Hematopoietic multipotent progenitor cell treated with erythropoietin and hydrocortisone succinate and interleukin-3 and kit ligand, for 15 days (in vitro differentiated cells): ENCODE measurements at places on chromosomes 3 and 15.
A peak's percentile ranks its signal among the peaks of the same experiment; 100 is the strongest.

DNA sequence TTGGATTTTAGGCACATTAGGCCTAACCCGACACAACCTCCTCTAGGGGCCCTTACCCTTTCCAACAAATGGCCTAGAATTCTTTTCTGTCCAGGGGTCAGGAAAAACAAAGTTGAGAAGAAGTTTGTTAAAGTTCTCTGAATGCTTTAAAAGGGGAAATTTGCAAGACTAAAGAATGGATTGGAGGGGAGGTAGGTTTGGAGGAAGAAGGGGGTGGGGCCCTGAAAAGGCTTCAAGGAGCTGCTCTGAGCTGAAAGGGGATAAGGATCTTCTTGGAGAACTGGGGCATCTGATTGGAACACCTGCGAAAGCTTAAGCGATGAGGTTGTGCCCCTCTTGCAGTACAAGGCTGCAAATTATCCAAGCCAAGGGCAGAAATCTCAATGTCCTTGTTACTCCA, 3.9 kb upstream of the SENP2 start:
- DNase-seq: no peak

- no peak for DNase-seq
These were observed 228.5 kb downstream of the CHL1 start for GRCh38 chr3:425079-425478.

GRCh38 chr3:113985541-113985940, 37.7 kb downstream of the ZDHHC23 start:
- DNase-seq: no peak

DNA sequence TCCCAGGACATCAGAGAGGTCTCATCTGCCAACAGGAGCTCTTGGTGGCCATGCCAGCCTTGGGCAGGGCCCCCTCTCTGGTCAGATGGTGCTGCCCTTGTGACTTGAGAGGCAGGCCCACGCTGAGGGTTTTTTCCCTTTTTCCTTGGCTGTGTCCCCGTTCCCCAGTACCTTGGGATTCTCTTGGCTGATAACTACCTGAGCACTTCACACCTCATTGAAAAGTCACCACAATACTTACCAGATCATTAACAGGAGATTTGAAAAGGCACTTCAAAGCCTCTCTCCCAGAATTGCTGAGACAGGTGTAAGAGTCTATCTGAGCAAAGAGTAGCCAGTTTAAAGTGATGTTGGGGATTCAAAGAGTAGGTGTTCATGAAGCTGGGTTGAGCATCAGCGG, 15.1 kb upstream of the TMEM158 start:
- DNase-seq: no peak

- DNase-seq: no peak
These were observed 71.9 kb downstream of the FILIP1L start for GRCh38 chr3:100042166-100042981.

DNA sequence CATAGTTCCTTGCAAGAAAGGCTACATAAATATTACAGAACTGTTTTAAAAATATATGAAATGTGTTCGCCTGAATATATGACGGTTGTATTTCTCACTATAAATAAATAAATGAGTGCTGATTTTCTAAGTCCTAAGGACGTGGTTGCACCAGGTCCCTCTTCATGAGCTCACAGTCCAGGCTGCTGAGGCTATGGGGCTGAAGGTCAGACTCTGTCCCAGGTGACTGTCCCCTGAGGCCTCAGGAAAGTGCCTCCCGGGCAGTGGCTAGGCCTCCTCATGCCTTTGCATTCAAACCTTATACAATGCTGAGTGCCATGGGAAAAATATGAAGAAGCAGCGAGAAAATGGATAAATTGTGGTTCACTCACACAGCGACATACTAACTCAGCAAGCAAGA, 43.5 kb upstream of the SSR3 start:
- DNase-seq: no peak

DNA sequence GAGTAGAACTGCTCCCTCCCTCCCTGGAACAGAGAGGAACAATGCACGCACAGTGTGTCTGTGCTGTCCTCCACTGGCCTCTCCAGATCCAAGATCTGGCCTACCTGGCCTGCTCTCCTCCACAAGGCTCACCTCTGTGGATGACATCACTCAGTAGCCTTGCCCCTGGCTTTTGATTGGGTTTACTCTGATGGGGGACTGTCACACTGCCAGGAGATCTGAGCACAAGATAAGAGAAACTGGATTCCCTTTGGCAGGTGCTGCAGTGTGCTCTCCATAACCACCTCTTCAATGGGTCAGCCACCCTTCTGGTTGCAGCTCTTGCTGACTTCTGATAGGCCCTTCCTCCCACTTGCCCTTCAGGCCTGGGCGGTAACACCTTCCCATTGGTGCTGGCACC, 22.6 kb upstream of the ANO10 start:
- DNase-seq: no peak

GRCh38 chr3:59251869-59252268, 202.0 kb upstream of the CFAP20DC start:
- no peak for DNase-seq

DNA sequence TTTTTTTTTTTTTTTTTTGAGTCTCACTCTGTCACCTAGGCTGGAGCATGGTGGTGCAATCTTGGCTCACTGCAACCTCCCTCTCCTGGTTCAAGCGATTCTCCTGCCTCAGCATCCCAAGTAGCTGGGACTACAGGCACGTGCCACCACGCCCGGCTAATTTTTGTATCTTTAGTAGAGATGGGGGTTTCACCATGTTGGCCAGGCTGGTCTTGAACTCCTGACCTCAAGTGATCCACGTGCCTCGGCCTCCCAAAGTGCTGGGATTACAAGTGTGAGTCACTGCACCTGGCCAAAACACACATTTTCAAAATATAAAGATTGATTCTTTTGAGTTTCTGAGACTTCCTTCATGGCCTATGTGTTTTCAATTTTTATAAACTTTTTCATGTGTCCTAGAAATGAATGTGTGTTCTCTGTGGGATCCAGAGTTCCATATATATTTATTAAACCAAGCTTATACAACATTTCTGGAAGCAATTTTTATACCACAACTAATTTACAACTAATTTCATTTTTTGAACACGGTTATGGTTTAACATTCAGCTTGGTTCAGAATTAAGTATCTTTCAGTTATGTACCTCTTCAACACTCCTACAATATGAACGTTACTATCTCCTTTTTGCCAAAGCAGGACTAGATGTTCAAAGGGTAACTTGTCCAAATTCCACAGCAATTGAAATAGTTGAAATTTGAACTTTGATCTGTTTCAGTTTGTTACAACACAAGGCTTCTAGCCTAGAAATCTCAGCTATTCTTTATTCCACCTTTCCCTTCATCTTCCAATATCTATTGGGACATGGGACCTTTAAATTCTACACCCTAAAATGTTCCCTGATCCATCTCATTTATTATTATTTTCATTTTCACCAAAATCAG, 1.5 kb downstream of the ACAD11 start:
- DNase-seq: no peak

GRCh38 chr15:40282147-40282868, 556 bp downstream of the ANKRD63 start:
- no peak for DNase-seq

DNA sequence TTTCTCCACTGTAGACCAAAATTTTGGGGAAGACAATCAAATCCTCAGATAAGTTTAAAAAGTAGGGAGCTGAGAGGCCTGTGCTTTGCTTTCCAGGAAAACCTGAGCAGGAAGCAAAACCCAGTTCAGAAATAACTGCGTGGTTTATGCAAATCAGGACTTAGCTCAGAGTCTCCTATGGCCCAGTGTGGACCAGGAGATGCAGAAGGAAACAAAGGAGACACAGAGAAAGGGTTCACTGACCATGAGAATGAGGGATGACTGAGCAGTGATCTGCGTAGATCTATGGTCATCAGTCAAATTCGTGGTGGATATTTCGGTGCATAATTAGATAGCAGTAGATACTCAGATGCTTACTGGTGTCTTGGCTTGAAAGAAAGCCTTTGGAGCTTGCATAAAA, 196.6 kb downstream of the TPRG1 start:
- DNase-seq: no peak

GRCh38 chr3:108602935-108603294, 13.4 kb downstream of the DZIP3 start:
- no peak for DNase-seq

- peak; percentile 76 for DNase-seq
These were observed 64.5 kb downstream of the KLHL25 start for GRCh38 chr15:85730001-85730820.

DNA sequence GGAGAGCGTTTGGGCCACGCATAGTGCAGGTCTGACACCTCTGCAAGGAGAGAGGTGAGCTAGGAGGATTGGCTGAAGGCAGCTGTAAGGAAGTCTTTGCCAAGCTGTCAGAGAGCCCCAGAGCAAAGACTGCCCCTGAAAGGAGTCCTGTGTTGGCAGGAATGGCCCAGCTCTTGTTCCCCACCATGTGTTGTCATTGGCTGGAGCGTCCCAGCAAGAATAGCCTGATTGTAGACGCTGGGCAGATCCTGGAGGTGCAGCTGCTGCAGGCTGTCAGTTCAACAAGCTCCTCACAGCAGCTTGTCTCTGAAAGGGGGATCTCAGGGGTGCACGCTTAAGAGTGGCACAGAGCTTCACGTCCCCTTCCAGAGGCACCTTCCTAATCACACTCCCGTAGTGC, 237.6 kb downstream of the FEZF2 start:
- DNase-seq: no peak

GRCh38 chr3:23952646-23953045, 7.6 kb downstream of the NR1D2 start:
- no peak for DNase-seq

DNA sequence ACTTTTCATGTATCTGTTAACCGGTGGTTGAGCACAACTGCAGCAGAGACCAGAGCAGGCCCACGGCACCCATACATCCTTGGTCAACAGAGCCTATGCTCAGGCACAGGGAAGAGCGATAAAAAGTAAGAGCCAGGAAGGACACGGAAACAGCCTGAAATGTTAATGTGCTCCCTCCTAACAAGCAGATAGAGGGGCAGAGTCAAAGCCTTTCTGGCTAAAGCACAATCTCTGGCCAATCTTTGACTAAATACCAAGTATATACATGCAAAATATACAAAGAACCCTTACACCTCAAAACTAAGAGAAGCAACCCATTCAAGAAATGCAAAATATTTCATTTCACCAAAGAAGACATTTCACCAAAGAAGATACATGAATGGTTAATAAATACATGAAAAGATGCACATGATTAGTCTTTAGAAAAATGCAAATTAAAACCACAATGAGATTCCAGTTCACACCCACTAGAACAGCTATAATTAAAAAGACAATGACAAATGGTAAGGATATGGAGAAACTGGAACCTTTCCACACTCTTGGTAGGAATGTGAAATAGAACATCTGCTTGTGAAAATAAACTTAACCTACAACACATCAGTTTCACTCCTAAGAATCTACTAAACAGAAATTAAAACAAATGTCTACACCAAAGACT, 88.0 kb downstream of the OSBPL10 start:
- no peak for DNase-seq

DNA sequence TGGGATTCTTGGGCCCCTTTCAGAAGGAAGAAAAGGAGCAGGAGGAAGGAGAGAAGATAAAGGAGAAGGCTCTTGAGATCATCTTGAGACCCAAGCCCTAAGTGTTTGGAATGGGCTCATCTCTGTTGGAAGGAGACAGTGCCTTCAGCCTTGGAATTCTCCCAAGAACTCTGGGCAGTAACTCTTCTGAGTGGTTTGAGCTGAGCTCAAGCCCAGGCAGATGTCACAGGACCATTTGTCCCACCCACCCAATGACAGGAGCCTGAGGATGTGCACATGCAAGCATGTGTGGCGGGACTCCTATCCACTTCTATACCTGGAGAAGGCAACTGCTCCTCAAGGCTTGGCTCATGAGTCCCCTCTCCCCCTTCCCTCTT, 14.6 kb upstream of the TMEM40 start:
- DNase-seq: no peak

DNA sequence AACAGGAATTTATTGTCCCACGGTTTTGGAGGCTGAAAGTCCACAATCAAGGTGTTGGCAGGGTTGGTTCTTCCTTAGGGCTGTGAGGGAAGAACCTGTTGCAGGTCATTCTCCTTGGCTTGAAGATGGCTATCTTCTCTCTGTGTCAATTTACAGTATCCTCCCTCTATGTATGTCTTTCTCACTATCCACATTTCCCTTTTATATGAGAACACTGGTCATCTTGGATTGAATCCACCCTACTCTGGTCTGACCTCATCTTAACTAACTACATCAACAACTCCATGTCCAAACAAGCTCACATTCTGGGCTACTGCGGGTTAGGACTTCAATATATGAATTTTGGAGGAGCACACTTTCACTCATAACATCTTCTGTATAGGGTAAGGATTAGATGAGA, 61.9 kb downstream of the CLDN1 start:
- no peak for DNase-seq

- no peak for DNase-seq
These were observed 29.3 kb downstream of the RFTN1 start for GRCh38 chr3:16484216-16484615.

- DNase-seq: no peak
These were observed 524.7 kb downstream of the NAALADL2 start for GRCh38 chr3:175383813-175384212.

GRCh38 chr3:123432832-123433523, 15.9 kb downstream of the ADCY5 start:
- DNase-seq: no peak

DNA sequence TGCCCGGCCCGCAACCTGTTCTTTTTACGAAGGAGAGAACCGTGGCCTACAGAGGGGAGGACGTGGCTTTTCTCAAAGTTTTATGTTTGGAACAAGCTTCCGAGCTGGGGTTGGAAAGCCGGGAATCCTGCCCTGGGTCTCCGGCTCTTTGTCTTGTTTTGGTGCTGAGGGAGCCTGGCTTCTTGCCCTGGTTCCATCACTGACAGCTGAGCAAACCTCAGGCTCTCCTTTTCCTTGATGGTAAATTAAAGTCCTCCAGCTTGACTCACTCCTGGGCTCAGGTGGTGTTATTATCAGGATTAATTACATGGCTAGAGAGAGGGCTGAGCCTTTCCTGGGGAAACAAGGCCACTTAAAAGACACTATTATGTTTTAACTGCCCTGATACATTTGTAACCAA, 289.5 kb upstream of the RGMA start:
- DNase-seq: no peak

GRCh38 chr15:81604713-81605112, 230.7 kb upstream of the TMC3 start:
- no peak for DNase-seq

DNA sequence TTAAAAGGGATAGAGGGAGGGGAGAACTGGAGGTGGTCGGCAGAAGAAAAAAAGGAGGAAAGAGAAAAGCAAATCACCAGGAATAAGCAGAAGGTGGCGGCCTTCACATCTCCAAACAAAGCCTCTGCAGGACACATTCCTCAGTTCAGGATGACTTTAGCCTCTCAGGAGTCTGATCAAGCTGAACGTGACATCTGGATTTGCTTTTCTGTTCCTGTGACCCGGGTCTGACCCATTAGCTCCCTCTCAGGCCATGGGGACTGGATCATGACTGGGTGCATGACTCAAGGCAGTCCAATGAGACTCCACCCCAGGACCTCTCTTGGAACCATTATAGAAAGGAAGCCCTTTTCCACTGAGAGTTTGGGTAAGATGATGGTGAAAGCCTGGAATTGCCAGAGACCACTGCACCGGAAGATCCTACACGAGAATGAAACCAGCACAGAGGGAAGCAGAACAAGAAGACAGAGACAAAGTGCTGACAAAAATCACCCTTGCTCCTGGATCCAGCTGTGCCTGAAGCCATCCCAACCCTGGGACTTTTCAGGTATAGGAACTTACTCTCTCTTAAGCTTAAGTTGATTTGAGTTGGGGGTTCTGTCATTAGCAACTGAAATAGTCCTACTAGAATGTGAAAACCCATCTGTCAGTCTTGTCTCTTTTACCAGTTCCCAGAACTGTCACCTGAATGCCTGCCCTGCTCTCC, 45.4 kb upstream of the RAD18 start:
- no peak for DNase-seq
